ENCODE measurements at places on chromosomes 5 and 9. TPM values are rescaled to one million over a fixed set of nuclear protein-coding genes. Genes with fewer than 3 reads are reported as not detected.

- peak overlapping the region; percentile 8 for H3K27ac ChIP-seq
- DNase-seq = no peak
- H3K27me3 ChIP-seq = no peaks in the 10 kb centered on the region
These were observed 14.4 kb upstream of the TMEM245 start for GRCh38 chr9:109134167-109134578.

DNA sequence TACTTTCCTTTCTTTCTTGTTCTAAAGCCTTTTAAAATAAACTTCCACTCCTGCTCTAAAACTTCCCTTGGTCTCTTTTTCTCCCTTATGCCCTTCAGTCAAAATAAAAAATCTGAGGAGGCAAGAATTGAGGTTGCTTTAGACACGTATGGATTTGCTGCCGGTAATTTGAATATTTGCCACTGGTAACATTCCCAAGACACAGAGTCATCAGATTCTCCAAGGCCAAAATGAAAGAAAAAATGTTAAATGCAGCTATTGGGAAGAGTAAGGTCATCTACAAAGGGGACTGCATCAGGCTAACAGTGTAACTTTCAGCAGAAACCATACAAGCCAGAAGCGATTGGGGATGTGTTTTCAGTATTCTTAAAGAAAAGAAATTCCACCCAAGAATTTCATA, 311.1 kb downstream of the CDH18 start:
- no peak overlapping the region for H3K27ac ChIP-seq
- no peaks in the 10 kb centered on the region for H3K4me1 ChIP-seq
- no peak for DNase-seq
- H3K4me3 ChIP-seq = no peak overlapping the region
- H3K36me3 ChIP-seq = no peaks in the 10 kb centered on the region
- H3K27me3 ChIP-seq = no peaks in the 10 kb centered on the region

DNA sequence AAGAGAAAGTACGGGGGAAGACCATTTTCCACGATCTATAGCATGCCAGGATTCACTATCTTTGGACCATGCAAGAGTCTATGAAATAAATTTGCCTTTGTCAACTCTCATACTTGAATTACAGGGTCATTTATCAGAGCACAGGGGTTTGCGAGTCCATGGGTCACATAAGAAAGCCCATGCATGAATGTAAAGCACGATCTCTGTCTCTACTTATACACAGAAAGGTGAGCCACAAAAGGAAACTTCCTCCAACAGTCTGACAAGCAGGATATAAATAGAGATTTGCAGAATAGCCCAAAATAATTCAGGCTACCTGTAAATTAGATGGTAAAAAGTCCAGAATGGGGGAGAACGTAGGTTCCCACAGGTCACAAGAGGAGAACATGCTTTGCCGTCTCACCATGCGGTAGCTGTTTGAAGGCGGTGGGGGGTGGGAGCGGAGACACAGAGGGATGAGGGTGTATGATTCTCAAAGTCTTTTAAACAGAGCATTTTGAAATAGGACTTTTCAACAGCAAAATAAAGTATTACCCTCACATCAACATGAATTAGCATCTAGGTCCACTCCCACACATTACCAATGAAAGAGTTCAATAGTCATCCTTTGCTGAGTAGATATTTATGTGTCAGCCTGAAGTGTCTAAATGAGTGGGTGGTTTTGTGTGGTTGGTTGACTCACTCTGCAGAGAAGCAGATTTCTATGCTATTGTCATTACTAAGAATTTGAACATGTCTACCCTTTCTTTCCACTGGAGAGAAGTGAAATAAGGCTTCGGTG, 279.7 kb downstream of the EBF1 start:
- H3K36me3 ChIP-seq = no peaks in the 10 kb centered on the region
- peak overlapping the region; percentile 68 for H3K27ac ChIP-seq
- H3K4me3 ChIP-seq = no peak overlapping the region
- no peaks in the 10 kb centered on the region for H3K27me3 ChIP-seq
- peak; percentile 40 for DNase-seq

- no peak overlapping the region for H3K27ac ChIP-seq
- DNase-seq = no peak
- H3K4me3 ChIP-seq = no peak overlapping the region
- no peaks in the 10 kb centered on the region for H3K36me3 ChIP-seq
- no peaks in the 10 kb centered on the region for H3K27me3 ChIP-seq
These were observed 1180.6 kb upstream of the CDH18 start for GRCh38 chr5:21168557-21168956.

DNA sequence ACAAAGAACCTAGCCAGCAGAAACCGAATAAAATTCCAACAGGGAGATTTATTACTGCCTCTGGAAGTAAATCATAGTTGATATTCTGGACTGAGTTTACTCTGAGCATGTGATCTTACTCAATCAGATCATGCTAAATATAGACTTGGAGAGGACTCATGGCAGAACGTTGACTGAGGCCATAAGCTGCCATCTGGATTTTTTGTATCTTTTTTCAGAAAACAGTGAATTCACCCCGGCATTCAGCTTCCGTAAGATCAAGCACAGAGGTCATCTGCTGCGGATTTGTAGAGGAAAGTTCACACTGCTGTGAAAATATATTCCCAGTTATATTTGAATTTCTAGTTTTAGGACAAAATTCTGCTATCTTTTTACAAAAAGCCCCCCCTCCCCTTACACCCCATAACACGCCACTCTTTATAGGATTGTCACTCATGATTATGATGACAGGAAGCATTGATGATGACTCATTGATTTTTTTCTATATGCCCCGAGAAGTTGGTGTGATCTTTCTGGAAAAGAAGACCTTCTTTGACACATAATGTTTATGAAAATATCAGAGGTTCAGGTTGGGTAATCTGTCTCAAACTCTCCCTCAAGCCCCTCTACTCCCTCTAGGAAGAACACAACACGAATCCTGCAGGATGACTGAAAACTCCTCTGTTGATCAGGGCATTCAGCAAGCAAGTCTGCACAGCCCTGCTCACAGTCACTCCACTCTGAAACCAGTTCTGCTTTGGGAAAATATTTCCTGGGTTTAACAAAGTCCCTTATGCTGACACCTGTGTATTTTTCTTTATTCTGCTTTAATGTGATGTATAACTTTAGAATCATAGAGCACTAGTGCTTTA, 70.8 kb downstream of the NXNL2 start:
- no peak for DNase-seq
- peak overlapping the region; percentile 77 for H3K27ac ChIP-seq
- no peaks in the 10 kb centered on the region for H3K27me3 ChIP-seq
- H3K36me3 ChIP-seq = no peaks in the 10 kb centered on the region

GRCh38 chr9:79592726-79593493, 21.1 kb downstream of the TLE4 start:
- H3K36me3 ChIP-seq = no peaks in the 10 kb centered on the region
- peaks cover 5% of the 10 kb centered on the region for H3K4me1 ChIP-seq
- H3K4me3 ChIP-seq = no peak overlapping the region
- no peak for DNase-seq
- H3K27ac ChIP-seq = no peak overlapping the region

GRCh38 chr9:117796681-117797080, 92.5 kb downstream of the TLR4 start:
- H3K27me3 ChIP-seq = no peaks in the 10 kb centered on the region
- no peak overlapping the region for H3K27ac ChIP-seq
- no peak overlapping the region for H3K4me3 ChIP-seq
- DNase-seq = no peak
- H3K36me3 ChIP-seq = no peaks in the 10 kb centered on the region
- no peaks in the 10 kb centered on the region for H3K4me1 ChIP-seq

DNA sequence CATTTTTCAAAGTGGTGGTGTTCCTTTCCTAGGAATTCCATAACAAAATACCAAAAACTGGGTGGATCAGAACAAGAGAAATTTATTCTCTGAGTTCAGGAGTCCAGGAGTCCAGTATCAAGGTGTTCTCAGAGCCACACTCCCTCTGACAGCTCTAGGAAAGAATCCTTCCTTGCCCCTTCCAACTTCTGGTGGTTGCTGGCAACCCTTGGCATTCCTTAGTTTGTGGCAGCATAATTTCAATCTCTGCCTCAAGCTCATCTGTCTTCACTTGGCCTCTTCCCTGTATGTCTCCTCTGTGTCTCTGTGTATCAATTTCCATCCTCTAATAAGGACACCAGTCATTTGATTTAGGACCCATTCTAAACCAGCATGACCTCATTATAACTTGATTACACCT, 243.7 kb downstream of the MPDZ start:
- H3K27ac ChIP-seq = no peak overlapping the region
- H3K36me3 ChIP-seq = no peaks in the 10 kb centered on the region
- H3K27me3 ChIP-seq = no peaks in the 10 kb centered on the region
- no peaks in the 10 kb centered on the region for H3K4me1 ChIP-seq
- DNase-seq = no peak
- H3K4me3 ChIP-seq = no peak overlapping the region

DNA sequence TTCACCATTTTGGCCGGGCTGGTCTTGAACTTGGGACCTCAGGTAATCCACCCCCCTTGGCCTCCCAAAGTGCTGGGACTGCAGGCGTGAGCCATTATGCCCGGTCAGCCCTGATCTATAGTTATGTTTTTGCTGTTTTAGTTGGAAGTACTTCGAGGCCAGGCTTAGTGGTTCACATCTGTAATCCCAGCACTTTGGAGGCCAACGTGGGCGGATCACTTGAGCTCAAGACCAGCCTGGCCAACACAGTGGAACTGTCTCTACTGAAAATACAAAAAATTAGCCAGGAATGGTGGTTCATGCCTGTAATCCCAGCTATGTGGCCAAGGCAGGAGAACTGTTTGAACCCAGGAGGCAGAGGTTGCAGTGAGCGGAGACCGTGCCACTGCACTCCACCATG, 2.0 kb downstream of the HSPA9 start:
- no peak overlapping the region for H3K4me3 ChIP-seq
- no peaks in the 10 kb centered on the region for H3K4me1 ChIP-seq
- no peaks in the 10 kb centered on the region for H3K27me3 ChIP-seq
- peaks cover 53% of the 10 kb centered on the region for H3K36me3 ChIP-seq

GRCh38 chr9:93807166-93808074, 147.7 kb downstream of the BARX1 start:
- H3K4me1 ChIP-seq = no peaks in the 10 kb centered on the region
- no peak overlapping the region for H3K4me3 ChIP-seq
- no peaks in the 10 kb centered on the region for H3K36me3 ChIP-seq
- DNase-seq = peak; percentile 26
- H3K27me3 ChIP-seq = no peaks in the 10 kb centered on the region

DNA sequence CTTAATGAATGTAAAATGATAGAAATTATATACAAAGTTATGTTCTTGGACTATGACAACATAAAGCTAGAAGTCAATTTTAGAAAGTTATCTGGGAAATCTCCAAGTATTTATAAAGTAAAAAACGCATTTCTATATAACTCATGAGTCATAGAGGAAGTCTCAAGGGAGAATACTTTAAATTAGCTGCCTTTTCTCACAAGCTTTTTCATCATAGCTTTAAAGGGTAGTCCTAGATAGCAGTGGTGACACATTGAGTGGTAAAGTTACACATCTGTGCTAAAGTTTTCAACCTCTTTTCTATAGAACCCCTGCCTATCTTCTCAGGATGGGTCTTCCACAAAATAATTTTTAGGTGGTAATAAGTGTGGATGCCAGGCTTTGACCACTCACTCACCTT, 598.3 kb upstream of the FAM174A start:
- no peak overlapping the region for H3K27ac ChIP-seq
- H3K36me3 ChIP-seq = no peaks in the 10 kb centered on the region
- H3K4me1 ChIP-seq = no peaks in the 10 kb centered on the region
- no peak overlapping the region for H3K4me3 ChIP-seq
- no peaks in the 10 kb centered on the region for H3K27me3 ChIP-seq

GRCh38 chr9:98375138-98375726, 119.8 kb upstream of the TBC1D2 start:
- DNase-seq = no peak
- peak overlapping the region; percentile 10 for H3K27ac ChIP-seq
- H3K27me3 ChIP-seq = no peaks in the 10 kb centered on the region
- no peaks in the 10 kb centered on the region for H3K4me1 ChIP-seq
- no peaks in the 10 kb centered on the region for H3K36me3 ChIP-seq

GRCh38 chr9:131330814-131331600, 41.5 kb downstream of the PLPP7 start:
- H3K27ac ChIP-seq = no peak overlapping the region
- H3K27me3 ChIP-seq = no peaks in the 10 kb centered on the region
- H3K4me3 ChIP-seq = no peak overlapping the region
- no peaks in the 10 kb centered on the region for H3K4me1 ChIP-seq
- no peaks in the 10 kb centered on the region for H3K36me3 ChIP-seq

- H3K4me1 ChIP-seq = peaks cover 32% of the 10 kb centered on the region
- no peak overlapping the region for H3K4me3 ChIP-seq
- H3K27me3 ChIP-seq = no peaks in the 10 kb centered on the region
- peak; percentile 80 for DNase-seq
- no peak overlapping the region for H3K27ac ChIP-seq
These were observed 92.8 kb upstream of the LRRTM2 start for GRCh38 chr5:138967791-138968448.

DNA sequence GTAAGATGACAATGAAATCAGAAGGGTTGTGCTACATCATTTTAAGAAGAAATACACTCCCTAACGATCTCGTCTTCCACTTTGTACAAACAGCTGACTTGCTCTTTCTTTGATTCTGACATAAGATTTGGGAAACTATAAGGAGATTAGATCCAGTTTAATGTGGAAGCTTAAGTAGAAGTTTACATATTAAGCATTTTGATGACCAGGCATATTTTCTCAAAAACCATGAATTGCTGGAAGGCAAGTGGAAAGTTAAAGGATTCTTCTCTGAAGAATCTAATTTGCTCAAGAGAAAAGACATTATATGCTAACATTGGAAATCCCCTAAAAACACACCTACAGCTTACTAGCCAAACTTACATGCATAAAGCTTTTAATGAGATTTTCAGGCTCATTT, 531.9 kb upstream of the PTPRD start:
- DNase-seq = no peak
- H3K4me1 ChIP-seq = no peaks in the 10 kb centered on the region
- no peak overlapping the region for H3K27ac ChIP-seq
- no peak overlapping the region for H3K4me3 ChIP-seq
- H3K27me3 ChIP-seq = no peaks in the 10 kb centered on the region

GRCh38 chr5:135012951-135013391, 21.1 kb downstream of the PITX1 start:
- H3K27ac ChIP-seq = no peak overlapping the region
- no peak for DNase-seq
- H3K36me3 ChIP-seq = no peaks in the 10 kb centered on the region
- H3K4me1 ChIP-seq = no peaks in the 10 kb centered on the region
- no peaks in the 10 kb centered on the region for H3K27me3 ChIP-seq

DNA sequence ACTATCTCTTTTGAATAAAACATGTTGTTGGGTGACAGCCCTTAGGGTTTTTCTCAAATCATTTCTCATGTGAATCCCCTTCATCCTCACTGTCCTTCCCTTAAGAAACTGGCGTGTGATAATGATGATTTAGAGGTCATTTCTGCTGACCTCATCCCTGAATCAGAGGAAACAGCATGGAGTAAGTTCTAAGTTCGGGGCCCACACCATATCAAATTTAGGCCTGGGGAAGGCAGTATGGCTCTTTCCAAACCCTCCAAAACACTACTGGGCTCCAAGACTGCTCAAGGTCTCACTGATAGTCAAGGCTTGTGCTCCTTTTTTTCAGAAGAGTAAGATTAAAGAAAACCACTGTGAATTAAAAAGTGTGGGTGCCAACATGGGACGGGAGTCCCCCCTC, 872 bp upstream of the SMIM3 start:
- H3K4me1 ChIP-seq = no peaks in the 10 kb centered on the region
- H3K4me3 ChIP-seq = no peak overlapping the region
- H3K36me3 ChIP-seq = no peaks in the 10 kb centered on the region
- no peak for DNase-seq
- no peaks in the 10 kb centered on the region for H3K27me3 ChIP-seq
- H3K27ac ChIP-seq = peak overlapping the region; percentile 87

SLC1A3 gene
- total RNA-seq = 4.3 TPM

PIP5K1B gene
- total RNA-seq = 57.0 TPM

ACER2 gene
- 3.5 TPM for total RNA-seq

SPATA9 gene
- total RNA-seq = not detected

PCDHGC5 gene
- not detected for total RNA-seq

Measured in Peyer's patch (tissue), 4 donors.